Epithelial cell of esophagus (primary cell): ENCODE measurements at places on chromosomes 2 and 18.
A peak's percentile ranks its signal among the peaks of the same experiment; 100 is the strongest.

GRCh38 chr2:5394223-5394622 is 298.0 kb upstream of the SOX11 start:
- DNase-seq = no peak

DNA sequence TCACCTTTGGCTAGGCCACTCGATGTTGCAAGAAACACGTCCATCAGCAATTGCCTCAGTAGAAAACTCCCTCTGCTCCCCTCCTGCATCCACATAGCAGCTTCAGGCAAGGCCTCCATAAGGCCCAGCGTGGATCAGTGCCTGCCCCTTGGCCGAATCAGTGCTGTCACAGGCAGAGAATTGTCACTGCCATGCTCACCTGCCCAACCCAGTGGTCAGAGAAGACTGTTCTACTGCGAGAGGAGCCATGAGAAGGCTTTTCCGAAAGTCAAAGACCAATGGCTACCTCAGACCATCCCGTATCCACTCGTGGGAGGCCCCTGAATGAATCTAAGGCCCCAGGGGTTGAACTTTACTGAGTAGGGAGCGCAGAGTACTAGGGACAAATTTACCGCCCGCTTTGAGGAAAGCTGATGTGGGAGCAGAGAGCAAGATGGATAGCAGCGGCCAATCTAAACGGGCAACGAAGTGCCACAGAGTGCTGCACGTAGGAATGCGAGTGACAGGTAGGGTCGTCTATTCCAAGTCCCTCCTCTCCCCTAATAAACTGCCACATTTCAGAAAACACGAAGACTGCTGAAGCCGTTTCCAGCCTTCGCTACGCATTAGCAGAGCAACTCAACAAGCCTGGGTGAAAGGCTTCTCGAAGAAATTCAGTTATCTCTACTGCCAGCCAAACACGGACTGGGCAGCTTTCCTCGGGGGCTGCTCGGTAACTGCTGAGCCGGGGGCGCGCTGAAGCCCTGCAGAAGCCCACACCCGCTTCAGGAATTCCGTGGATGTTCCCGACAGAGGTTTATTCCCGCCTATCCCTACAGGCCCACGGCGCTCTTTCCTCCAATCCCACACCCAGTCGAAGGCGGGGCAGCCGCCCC is 968 bp upstream of the RALBP1 start:
- peak; percentile 94 for DNase-seq

GRCh38 chr18:3219631-3220335 is at the start of gene MYOM1:
Gene MYOM1 (minus strand): TSS chr18:3219968. CDS start chr18:3215223, 4,745 bp downstream.
- DNase-seq = no peak

- no peak for DNase-seq
Observed at GRCh38 chr2:70943205-70943871, 7.6 kb downstream of the ATP6V1B1 start.

DNA sequence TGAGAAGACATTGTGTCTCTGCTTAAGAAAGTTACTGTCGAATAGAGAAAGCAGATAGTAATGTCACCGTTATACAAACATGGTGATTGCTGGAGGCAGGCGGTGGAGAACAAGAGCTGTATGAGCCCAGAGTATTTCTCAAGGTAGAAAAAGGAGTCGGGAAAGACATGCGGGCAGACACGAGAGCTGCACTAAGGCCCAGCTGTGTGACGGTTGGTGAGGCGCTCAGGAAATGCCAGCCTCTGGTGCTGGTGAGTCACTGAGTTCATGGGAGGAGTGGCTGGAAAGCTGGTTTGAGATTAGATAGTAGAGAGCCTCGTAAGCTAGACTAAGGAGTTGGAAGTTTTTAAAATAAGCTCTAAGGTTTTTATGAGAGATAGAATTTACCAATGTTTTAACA is 390.9 kb upstream of the TRIB2 start:
- DNase-seq = peak; percentile 78

DNA sequence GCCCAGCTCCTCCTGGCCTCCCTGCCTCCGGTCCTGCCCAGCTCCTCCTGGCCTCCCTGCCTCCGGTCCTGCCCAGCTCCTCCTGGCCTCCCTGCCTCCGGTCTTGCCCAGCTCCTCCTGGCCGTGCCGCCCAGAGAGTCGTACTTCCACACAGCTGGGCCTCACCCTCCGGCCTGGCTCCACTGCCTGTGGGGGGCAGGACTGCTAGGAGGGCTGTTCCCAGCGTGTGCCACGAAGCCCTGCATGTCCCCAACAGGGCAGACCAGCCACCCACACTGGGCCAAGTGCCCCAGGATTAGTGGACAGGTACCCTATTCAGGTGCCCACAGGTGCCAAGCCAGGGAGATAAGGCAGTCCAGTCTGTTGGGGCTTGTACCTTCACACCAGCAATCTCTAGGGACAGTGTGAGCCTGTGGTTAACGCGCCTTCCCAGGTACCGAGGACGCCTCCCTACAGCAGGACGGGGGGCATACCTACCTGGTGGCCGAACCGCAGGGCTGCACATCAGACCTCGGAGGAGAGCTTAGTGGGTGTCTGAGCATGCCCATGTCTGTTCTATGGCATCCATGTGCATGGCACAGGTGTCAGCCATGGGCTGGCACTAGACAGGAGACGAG is 5.3 kb downstream of the GPC1 start:
- DNase-seq = no peak

DNA sequence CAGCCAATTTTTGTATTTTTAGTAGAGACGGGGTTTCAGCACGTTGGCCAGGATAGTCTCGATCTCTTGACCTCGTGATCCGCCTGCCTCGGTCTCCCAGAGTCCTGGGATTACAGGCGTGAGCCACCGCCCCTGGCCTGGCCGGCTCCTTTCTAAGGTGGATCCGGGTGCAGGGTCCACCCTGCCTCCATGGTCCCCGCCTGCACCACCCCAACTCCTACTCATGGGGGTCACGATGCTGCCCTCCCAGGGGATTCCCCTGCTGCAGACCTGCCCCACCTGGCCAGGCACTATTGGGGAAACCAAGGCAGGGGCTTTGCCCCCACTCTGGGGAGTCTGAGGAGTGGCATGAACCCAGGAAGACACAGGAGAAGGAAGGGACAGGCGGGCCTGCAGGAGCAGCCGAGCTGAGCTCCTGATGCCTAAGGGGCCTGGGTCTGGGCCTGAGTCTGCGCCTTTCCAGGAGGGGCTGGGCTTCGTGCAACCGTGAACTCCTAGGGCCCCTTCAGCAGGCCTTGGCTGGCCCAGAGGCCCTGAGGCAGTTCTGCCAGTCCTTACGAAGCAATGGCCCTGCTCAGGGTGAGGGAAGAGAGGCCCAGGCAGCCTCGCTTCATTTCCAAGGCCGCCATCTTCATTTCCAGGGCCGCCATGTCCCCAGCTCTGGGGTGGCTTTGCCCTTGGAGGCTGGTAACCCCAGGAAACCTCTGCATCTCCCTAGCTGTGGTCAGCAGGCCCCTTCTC is 67.2 kb upstream of the SMAD7 start:
- no peak for DNase-seq

- DNase-seq = peak; percentile 92
Observed at GRCh38 chr2:43158259-43158880, 68.0 kb downstream of the ZFP36L2 start.

DNA sequence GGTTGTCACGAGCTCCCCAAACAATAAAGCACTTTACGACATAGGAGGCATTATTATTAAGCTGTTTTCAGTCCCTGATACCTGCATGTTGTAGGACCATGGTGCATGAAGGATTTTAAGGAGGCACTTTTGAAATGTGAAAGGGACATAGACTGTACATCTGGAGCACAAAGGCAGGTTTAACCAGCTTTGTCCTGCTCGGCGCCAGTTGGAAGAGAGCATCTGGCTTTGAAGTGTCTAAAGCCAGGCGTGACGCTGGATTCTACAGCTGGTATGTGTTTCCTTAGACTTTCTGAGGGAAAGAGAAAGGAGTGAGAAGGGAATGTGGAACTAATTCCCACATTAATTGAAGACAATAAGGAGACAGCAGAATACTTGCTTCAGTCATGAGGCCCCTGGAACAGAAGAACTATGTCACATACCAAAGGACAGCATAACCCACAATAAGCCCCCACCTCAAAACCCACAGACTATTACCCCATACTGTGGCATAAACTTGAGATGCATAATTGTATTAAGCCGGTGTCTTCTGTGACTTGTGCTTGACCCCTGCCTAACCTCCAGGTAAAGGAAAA is 381.0 kb upstream of the MEX3C start:
- no peak for DNase-seq

- DNase-seq = peak; percentile 71
Observed at GRCh38 chr2:158733430-158733755, 61.7 kb upstream of the DAPL1 start.

- DNase-seq = peak; percentile 55
Observed at GRCh38 chr18:21134895-21135294, 23.3 kb upstream of the ROCK1 start.

DNA sequence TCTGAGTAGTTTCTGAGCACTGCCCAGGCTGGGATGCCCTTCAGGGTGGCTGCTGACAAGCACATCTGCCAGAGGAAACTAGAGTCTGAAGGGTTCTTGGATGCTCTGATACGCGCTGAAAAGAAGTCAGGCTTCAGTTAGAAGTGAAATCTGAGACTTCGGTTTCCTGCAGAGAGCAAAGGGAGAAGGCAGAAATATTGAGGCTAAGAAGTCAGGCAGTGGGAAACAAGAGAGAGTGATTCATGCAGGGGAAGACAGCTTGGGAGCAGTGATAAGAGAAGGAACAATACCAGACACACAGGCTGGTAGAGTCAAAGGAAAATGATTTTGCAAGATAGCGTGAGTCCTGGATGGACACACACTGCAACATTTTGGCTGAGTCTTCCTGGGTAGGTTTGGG is 51.0 kb upstream of the BOD1L2 start:
- DNase-seq = no peak

DNA sequence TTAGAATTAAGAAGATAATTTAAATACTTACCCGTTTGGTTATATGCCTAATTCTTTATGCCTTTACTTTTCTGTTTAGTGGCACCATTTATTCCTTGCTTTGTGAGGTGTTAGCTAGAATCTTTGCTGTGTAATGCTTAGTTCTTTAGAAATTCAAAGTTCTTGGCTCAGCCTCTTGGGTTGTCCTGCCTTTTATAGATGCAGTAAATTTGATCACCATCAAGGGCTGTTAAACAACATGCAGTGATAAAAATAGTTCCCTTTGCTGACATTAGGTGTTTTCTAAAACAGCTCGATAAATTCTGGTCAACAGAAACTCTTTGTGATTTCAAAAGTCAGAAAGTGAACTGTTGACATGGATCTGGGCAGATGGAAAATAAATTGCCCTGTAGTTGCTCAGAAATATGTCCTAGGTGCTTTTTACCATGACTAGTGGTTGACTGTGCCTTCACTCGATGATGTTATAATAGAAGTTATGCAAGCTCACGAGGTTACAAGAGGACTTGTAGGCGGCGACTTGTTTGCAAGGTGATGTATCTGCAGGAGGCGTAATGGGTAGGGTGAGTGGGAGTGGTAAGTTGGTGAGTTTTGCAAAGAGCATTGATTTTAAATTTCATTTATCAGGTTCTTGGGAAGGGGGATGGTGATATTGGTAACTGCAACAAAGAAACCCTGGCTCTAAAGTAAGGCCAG is 52.1 kb downstream of the LRRTM1 start:
- peak; percentile 1 for DNase-seq

GRCh38 chr2:60172801-60173200 is 380.7 kb downstream of the BCL11A start:
- no peak for DNase-seq

DNA sequence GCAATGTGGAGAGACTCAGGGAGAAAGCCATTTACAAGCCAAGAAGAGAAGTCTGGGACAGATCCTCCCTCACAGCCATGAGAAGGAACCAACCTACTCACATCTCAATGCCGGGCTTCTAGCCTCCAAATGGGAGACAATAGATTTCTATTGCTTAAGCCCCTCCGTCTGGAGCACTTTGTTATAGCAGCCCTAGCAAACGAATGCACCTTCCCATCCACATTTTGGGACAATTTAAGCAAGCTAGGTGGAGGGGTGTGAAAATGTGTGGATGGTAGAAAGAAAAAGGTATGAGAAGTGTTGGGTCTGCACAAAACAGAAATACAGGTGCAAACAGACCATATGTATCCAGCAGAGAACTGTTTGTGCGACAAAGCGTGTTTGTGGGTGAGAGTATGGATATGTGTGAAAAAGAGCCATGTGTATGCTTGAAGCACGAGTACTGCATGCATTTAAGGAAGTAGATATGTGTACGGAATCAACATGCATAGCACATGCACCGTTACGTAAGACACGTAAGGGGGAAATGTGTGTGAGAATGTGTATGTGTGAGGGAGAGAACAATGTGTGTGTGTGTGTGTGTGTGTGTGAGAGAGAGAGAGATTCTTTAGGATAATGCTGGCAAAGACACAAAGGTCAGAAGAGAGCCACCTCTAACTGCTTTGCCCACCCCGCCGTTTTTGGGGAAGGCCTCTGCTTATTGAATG is 13.1 kb upstream of the E2F6 start:
- DNase-seq = no peak

- DNase-seq = no peak
Observed at GRCh38 chr18:79495591-79496071, 99.9 kb downstream of the NFATC1 start.

- no peak for DNase-seq
Observed at GRCh38 chr2:151182899-151183809, 78.5 kb downstream of the RBM43 start.

- DNase-seq = no peak
Observed at GRCh38 chr2:71661782-71662181, 208.4 kb downstream of the DYSF start.

DNA sequence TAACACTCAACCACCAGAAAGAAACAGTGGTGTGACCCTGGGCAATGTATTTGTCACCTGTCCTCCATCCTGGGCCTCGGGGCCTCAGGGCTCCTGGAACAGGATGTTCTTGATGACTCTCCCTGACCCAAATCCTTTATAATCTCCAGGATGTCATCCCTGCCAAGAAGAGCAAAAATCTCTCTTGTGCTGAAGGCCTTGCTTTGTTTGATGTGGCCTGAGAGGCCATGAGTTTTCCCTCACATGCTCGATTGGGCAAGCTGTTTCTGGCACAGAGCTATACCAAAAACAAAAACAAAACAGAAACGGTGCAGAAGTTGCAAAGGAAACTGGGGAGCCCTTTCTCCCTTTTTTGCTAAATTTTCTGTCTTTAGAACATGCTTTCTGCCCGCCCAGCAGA is 35.7 kb upstream of the ST3GAL5 start:
- DNase-seq = peak; percentile 44

DNA sequence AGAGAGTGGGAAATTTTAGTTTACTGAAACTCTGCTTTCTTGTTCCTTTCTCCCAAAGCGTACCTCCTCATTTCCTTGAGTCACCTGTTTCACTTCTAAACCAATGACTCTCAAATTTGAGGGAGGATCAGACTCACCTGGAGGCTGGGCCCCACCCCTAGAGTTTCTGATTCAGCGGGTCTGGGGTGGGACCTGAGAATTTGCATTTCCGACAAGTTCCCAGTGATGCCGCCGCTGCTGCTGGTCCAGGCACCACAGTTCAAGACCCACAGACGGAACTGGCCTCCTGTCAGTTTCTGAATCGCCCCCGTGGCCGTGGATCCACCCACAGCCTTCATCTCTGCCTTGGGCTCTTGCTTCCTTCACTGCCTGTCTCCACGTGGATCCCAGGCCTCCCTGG is 44.9 kb upstream of the PELI1 start:
- DNase-seq = no peak

- DNase-seq = no peak
Observed at GRCh38 chr2:68512326-68512725, 44.9 kb downstream of the APLF start.

GRCh38 chr2:96860065-96861029 is 2.5 kb upstream of the ANKRD39 start:
- DNase-seq = no peak
